A549 treated with Hydrocortisone at 1 μM for 4 hours (cell line): ENCODE measurements at places on chromosomes 12 and 14. TPM values are rescaled to one million over a fixed set of nuclear protein-coding genes. Genes with fewer than 3 reads are reported as not detected.

MUCL1 gene
- not detected in 5 replicates for total RNA-seq

KLRC4 gene
- total RNA-seq, result not detected in 5 replicates

TNFAIP2 gene
- 270 to 315 TPM (median 301 TPM) in 5 replicates for total RNA-seq

MEG3 gene
- 41.2 to 54.4 TPM (median 49.7 TPM) in 5 replicates for total RNA-seq

CLEC14A gene
- not detected in 5 replicates for total RNA-seq

OR10G2 gene
- total RNA-seq, result not detected in 5 replicates

FAIM2 gene
- total RNA-seq, result 0.02 TPM in 1 of 5 replicates, not detected in the others
